ENCODE measurements at places on chromosomes 5 and 9. TPM values are rescaled to one million over a fixed set of nuclear protein-coding genes. Genes with fewer than 3 reads are reported as not detected.
A peak's percentile ranks its signal among the peaks of the same experiment; 100 is the strongest.

IL5 gene
- not detected for total RNA-seq

GDF9 gene
- total RNA-seq = 0.18 TPM

TMEM174 gene
- total RNA-seq = not detected

DNA sequence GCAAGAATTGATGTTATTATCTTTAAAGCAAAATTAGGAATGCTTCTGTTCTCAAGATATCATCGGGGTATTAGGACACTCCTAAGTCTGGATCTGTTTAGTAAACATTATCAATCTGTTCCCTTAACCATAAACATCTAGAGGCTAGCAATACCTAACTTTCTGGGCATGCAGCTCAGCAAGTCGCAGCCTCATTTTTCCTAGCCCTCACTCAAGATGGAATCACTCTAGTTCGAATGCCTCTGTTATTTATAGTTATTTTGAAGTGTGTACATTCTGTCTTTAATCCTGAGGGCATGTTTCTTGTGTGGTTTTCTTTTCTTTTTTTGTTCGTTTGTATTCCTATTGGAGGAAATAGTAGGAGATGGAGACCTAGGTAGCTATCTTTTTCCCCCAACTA, 66.9 kb downstream of the FER start:
- DNase-seq = no peak

GRCh38 chr5:477247-477646, 34.3 kb downstream of the EXOC3 start:
- DNase-seq = no peak

DNA sequence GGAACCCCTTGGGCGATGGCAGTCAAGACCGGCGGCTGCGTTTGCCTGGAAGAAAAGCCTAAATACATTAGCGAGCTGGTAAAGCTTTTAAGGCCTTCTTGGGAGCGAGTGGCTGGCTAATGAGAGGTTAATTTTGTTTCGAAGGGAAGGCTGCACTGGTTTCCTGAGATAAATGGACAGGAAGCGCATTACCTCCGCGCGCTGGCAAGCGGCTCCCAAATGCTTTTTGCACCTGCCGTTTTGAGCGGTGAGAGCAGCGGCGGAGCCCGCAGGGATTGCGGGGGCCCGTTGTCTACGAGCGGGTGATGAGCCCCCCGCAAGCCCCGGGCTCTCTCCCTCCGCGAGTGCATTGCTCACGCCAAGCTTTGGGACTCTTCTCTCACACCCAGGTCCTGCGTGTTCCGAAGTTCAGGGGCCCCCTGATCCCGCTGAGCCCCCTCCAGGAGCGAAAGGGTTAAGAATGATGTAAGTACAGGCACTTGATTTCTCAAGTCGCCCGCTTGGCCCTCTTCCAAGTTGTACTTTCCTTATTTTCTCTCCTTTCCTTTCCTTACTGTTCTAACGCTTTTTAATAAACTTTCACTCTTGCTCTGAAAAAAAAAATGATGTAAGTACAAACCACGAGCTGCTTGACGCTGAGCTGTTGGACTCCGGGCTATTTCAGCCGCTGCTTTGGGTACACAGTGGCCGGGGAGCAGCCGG, 3.1 kb upstream of the RGMB start:
- peak; percentile 75 for DNase-seq

DNA sequence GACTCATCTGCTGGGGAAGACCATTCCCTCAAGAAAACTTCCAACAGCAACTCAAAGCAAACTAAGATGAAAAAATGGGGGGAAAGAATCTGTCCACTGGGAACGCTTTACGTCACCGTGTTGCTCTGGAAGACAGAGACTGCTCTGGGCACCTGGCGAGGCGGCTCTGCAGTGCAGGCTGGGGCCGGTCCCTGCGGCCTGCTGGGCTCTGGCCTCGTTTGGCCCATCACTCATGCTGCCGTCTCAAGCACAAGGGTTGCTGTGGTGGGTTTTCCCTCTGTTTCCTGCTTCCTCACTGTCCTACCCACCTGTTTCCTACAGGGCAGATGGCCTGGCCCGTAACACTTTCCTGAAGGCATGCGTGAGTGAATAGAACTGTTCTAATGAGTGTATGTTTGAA, 92.9 kb upstream of the OTULINL start:
- no peak for DNase-seq

DNA sequence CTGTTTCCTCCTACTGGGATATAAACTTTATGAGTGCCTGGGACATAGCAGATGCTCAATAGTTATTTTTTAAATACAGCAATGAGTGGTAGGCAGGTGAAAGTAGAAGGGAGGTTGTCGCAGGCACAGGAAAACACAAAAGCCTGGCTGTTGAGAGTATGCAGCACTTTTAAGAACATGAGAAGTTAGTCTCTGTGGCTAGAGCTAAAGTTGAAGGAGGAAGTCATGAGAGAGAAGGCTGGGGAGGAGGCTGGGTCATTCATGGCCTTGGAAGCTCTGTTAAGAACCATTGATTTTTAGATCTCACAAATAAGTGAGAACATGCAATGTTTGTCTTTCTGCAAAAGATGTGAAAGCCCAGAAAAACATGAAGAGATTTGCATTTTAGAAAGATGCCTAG, 126.7 kb downstream of the PRKACG start:
- no peak for DNase-seq

GRCh38 chr5:33834334-33834733, 57.5 kb downstream of the ADAMTS12 start:
- DNase-seq = peak; percentile 74

DNA sequence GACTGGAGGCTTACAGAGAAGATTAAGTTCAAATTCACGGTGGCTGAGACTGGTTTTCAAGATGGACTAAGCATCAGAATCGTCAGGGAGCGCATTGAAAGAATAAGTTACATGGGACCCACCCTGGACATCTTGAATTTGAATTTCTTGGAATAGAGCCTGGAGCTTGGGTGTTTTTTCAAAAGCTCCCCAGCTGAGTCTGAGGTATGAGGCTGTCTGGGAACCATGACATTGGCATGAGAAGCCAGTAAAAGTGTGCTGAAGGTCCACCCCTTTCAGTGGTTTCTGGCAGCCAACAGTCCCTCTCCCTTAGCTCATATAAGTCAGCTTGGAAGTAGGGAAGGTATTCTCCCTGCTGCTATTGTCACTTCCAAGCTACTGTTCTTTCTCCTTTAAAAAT, 97.8 kb downstream of the MAST4 start:
- no peak for DNase-seq

DNA sequence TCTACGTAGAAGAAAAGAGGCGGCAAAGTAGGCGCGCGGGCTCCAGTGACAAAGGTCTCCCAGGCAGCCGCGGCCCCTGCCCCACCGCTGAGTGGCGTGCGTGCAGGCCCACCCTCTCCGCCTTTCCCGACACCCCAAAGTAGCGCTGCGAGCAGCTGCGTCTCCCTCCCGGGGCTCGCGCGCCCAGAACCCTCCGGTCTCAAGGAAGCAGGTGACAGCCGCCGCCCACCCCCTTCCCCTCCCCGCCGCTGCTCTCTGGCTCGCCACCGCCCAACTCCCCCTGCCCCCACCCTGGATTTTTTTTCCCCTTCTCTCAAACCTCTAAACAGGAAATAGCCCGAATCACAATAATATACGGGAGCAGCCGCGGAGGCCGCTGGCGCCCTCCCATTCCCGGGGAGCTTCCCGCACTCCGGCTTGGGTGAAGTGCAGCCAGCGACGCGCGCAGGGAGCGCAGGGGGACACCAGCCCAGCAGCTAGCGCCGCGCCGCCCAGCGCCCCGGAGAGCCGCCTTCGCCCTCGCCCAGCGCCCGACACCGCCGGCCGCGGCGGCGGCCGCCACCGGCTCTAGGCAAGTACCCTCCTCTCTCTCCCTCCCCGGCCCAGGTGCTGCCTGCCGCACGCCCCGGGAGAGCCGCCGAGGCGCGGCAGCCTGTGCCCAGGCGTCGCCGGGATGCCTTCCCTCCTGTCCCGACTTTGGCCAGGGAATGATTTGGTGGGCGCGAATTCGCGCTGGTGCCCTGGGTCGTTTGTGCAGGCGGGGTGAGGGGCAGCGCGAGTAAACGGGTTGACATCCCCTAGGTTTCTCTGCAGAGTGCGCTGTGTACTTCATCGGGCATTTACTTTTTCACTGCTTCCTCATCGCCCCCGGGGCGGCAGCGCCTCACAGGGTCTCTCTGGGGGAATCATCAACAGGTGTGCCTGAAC, 52.7 kb upstream of the TJP2 start:
- peak; percentile 43 for DNase-seq

GRCh38 chr5:127411381-127411780, 106.1 kb upstream of the PRRC1 start:
- no peak for DNase-seq

PRXL2C gene
- total RNA-seq = 40.0 TPM

ARID3C gene
- total RNA-seq = 0.74 TPM

DNA sequence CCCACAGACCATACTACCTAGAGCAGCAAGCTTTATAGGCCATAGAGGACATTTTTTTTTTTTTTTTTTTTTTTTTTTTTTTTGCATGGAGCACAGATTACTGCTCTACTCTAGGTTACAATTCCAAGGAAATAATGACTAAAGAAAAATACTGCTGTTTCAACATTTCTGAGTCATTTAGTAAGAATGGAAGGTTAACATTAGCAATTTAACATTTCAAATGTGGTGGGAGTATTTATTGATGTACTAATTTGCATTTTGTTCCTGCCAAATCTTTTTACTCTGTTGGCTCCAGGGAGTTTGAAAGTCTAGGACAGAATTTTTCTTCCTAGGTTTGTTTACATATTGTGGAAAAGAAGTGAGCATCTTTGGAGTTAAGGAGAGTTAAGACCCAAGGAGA, 142.1 kb upstream of the CCDC152 start:
- DNase-seq = peak; percentile 43

DNA sequence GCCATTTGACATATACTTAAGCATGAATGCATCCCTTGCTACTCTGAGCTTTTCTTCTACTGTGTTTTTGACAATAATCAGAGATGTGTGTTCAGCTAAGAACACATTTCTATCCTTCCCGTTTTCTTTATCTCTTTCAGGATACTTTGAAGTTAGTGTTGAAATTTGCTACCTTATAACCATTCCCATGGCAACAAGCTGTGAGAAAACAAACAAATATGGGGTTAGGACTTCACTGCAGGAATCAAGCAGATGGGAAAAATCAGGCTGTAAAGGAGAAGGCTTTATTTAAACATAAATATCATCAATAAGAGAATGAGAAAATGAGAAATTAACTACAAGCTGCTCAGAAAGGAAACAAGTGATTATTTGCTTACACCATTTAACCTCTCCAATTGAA, 35.2 kb downstream of the ZCCHC9 start:
- DNase-seq = no peak

DNA sequence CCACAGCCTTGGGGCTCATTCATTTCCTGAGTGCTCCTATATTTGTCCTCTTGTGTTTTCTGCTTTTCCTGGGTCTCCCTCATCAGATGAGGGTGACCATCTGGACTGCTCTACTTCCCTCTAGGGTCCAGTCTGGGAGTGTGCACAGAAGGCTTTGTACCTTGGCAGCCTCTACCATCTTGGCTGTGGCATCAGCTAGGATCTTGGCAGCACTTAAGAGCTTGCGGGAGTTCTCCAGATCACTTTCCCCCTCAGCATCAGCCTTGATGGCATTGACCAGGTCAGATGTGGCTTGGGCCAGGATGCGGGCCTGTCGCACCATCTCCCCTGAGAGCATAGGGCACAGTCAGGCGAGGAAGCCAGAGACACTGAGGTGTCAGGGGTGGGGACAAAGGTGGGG, 15.8 kb downstream of the TLN1 start:
- DNase-seq = no peak

DNA sequence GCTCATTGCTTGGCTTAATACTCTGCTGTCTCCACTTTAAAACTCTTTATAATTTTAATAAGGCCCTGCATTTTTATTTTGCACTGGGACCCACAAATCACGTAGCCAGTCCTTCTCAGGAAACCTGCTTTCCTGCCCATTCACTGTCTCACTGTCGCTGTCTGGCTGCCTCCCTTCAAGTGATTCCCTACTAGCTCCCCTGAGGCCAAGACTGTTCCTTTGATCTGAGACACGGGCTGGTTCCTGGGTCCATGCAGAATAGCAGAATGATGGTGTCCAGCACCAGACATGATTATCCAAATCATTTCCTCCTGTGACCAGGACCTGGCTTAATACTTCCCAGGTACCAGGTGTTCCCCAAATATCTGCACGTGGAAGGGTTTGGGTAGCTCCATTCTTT, 597.1 kb upstream of the KLF4 start:
- no peak for DNase-seq
